GM18507 (cell line): ENCODE measurements at places on chromosomes 6 and 20.

DNA sequence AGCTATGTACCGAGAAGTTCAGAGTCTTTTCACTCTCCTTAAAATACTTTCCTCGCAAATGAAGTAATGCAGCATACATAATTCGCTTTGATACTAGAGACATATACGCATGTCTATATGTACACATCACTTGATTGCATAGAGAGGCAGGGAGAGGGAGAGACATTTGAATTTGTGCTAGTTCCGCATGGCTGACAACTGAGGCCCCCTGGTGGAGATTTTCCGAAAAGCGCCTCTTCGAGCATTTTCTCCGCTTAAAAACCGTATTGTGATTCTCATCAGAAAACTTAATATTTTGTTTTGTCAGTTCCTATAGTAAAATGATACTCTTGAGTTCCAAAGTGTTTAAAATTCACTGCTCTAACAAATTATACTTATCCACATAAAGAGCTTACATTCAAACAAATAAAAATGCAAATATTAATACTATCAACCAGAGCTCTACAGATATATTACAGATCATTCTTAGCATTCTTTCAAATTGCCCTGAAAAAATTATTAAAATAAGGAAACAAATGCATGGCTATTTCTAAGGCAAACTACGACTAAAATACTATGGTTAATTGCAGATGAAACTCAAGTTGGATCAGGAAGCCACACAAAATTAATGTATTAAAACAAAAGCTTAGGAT lies 637 bp downstream of the MYLK4 start:
- DNase-seq: no peak

DNA sequence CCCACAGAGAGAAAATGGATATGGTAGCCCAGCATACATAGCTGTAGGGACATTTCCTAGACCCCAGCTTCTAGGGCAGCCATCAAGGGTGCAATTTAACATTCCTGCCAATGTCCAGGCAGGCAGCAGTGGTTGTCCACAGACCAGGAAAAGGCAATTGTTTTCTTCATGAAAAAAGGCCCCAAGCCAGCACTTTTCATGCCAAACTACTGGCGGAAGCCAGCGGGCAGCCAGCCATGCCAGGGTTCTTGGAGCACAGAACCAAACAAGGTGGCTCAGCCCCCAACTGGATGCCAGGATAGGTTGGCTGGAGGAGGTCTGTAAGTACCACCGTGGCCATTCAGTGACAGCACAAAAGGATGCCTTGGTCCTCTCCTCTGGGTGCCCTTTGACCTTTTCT lies 94.6 kb downstream of the BANF2 start:
- DNase-seq: no peak

DNA sequence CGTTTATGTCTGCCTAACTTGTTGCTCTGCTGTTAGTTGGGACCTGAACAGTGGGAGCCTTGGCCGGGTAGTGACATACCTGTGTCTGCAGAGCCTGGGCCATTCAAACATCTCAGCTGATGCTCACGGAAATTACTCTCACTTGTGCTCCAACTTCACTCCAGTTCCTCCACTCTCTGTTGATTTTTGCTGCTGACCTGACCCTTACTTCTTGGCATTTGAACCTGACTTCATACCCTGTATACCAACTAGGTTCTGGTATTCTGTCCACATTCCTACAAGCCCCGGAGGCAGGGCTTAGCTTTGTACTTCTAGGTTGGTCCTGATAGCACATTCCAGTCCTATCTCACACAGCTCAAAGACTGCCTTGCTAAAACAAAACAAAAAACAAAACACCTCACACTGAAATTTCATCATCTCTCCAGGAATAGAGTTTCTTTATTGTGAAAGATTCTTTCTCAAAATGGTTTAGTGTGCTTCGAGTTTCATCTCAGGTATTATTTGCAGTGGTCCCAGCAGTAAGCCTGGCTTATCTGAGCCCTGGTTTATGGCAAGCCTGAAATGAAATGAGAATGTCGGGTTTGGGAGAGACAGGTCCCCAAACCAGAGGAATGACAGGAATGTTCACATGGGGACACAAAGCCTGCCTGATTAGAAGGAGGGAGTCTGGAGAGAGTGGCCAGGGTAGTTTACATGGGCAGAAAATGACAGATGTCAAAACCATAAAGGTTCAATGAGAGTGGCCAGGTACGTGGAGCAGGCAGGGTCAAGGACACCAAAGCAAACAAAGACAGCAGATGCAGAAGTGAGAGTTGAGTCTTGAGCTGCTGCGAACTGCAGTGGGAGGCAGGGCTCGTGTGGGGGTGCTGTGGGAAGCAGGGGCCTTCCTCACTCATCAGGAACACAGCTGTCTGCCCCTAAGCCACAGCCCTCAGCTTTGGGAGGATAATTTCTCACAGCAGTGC lies 174.2 kb upstream of the HDAC2 start:
- no peak for DNase-seq

DNA sequence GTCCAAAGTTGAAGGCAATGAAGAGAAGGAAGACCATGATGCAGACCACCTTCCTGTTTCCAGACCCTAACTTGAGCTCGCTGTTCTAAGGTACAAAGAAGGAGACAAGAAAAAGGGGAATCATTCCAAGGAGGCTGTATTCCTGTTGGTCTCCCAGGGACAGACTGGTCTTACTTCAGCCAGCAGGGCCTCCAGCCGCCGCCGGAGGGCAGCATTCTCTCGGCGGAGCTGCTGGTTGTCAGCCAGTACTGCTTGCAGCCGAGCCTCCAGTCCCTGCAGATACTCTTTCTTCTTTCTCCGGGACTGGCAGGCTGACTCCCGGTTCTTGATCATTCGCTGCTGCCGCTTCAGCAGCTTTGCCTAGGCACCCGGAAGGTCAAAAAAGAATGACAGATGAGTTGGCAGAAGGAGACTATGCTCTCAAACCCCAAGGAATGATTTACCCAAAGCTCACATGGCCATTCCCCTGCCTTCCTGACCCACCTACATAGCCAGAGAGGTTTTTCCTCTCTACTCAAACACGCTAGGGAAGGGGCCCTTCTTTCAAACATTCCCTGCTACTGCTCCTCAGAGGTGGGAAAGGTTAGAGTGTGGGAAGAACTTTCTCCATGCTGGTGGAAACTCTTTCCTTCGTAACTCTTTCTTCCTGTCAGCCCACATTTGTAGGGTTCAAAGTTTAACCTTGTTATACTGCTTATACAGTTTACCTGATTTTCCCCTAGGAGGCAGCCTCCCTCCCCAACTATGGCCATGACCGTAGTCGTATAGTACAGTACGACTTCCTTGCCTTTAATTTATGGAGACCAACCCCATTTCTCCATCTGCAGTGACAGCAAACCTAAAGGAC lies 9.0 kb downstream of the ATF6B start:
- DNase-seq: peak; percentile 69

- no peak for DNase-seq
Observed at GRCh38 chr6:35228481-35228880, 14.7 kb downstream of the SCUBE3 start.

DNA sequence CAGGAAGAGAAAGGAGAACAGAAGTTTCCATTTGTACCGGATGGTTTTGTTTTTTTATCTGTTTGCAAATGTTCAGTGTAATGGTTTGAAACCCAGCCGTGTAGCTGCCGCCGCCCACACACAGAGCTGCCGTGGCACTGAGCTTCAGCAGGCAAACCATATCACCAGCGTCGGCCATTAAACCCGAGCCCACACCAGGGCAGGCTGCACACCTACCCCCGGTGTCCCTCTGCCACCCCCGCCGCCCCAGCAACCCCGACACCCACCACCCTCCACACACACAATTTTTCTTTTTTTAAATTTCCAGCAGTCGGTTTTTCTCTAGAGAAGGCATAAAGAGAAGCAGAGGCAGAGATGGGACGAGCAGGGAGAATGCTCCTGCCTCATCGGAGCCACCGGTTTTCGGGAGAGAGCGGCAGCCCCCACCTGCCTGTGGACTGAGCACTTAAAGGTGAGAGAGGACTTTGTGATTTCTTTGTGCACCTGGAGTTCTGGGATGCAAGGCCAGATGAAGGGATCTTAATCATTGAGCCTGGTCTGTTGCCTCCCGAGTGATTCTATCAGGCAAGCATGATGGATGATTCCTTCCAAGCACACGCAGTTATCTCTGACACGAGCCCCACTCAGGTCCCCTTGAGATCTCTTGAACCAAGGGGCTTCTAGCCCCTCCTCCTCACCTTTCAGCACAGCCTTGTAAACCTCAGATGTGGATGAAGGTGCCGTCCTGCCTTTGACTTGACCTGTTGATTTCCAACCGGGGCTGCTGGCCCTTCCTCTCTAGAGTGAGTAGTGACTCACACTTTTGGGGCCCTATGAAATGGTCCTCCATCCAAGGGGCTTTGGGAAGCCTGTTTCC lies 17.5 kb upstream of the ZNF831 start:
- DNase-seq: no peak

- DNase-seq: no peak
Observed at GRCh38 chr20:19502169-19502568, 255.9 kb upstream of the RIN2 start.

- no peak for DNase-seq
Observed at GRCh38 chr6:140138311-140139010, 764.0 kb upstream of the CITED2 start.

GRCh38 chr6:52532457-52532856 lies 44.4 kb downstream of the TRAM2 start:
- DNase-seq: no peak

DNA sequence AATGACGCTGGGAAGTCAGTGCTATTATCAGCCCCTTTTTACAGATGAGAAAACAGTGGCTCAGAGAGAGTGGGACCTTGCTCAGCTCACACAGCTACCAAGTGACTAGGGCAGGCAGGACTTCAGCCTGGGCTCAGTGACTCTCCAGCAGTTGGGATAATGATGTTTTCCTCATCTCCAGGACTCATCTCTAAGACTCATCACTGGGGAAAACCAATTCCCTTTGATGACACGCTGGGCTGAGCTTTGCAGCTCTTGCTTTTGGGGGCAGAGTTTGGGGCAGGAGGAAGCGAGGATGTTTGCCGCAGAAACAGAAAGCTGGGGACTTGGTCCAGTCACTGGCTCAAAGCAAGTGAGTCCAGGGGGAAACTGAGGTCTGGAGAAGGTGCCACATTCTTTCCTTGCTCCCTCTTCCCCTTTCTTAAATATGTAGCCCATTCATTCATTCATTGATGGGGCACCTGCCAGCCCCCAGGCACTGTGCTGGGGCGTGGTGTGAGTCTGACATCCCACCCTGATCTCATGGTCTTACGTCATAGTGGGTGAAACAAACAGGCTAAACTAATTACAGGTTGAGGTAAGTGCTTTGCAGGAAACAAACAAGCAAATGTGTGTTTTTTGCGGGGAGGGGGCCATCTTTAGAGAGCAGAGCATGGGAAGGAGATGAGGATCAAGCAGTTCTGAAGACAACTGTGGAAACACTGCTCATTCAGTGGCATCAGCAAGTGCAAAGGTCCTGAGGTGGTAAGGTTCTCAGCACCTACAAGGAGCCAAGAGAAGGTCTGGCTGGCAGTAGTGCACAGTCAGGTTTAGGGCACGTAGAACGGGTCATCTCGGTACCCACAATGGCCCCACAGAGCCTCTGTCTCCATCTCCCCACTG lies 74.4 kb upstream of the PMEPA1 start:
- DNase-seq: no peak

DNA sequence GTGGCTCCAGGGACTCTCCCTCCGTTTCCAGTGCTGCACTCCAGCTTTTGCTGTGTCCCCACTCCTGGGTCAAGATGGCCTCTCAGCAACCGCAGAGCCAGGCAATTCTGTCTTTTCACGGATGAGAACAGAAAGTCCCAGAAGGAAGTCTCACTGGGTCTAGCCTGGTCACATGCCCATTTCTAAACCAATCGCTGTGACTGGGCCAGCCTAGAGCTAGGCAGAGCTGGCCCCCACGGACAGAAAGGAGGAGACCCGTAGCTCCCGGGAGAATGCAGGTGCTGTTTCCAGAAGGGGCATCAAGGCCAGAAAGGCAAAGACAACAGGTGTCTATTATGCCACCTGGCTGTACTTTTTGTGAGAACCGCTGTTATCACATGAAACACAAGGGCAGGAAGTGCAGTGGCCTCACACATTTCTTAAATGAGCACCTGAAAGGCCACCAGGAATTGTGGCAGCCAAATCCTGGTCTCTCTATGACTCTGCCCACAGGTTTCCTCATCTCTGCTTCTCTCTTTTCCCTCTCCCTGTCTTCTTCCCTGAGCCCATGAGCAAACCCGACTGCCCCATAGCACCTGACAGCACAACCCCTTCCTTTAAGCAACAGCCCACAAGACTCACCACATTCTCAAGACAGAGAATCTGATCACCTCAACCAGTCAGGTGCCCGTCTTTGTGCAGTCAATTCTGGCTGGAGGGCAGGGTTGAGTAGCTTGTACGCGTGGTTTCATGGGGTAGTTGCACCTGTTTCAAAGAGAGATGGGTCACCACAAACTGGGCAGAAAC lies 37.1 kb upstream of the B4GALT5 start:
- peak; percentile 50 for DNase-seq

DNA sequence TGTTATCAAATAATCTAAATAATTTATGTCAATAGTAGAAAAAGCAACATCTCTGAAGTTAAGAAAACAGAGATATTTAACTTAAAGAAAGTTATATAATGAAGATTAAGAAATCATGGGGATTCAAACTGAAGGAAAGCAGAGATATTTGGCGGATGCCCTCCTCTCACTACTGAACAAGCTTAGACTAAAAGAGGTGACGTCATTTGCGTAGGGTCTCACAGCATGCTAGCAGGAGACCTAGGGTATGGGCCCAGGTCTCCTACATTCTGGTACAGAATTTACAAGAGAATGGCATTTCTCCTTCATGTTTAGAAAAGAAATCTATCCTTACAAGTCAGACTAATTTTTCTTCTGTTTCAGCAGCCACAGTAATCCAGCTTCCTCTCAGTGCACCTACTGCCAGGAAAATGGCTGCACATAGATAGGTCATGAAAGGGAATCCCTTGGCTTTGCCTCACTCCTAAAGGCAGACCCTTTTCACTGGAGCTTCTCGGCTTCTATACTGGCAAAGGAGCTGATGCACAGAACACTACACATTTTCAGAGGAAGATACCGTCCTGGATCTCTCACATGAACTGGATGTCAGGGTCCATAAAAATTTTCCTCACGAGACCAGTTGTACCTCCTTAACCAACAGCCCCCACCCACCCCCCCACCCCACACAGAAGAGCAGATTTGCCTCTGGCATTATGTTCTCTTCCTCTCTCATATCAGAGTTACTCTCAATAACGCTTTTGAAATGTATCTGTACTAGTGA lies 41.8 kb upstream of the DST start:
- no peak for DNase-seq

- DNase-seq: no peak
Observed at GRCh38 chr20:24422091-24422760, 47.2 kb upstream of the SYNDIG1 start.

- no peak for DNase-seq
Observed at GRCh38 chr6:44232676-44233566, 9.5 kb downstream of the SLC29A1 start.

- DNase-seq: no peak
Observed at GRCh38 chr6:16819752-16820151, 58.5 kb upstream of the ATXN1 start.
